ENCODE measurements at places on chromosomes 2 and 18.
A peak's percentile ranks its signal among the peaks of the same experiment; 100 is the strongest.

- DNase-seq, result no peak
These were observed 160.5 kb downstream of the XIRP2 start for GRCh38 chr2:167048829-167049228.

- no peak for DNase-seq
These were observed 610 bp downstream of the ASPRV1 start for GRCh38 chr2:69960821-69961220.

DNA sequence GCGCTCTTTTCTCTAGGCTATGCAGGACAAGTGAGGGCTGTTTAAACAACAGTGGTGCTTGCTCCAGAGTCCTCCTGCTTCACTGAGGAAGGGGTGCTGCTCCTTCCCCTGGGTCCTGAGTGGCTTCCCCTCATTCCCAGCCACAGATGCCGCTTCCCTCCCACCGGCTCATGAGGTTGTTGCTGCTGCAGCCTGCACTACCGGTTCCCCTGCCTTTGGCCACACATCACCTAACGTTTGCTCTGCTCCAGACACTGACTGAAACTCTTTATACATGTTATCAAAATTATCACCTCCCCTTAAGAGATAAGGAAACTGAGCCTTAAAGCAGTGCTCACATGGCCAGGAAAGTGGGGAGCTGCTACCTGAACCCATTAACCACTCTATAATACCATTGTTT is 130.8 kb upstream of the LGALSL start:
- DNase-seq, result no peak

GRCh38 chr2:74302865-74303264 is 40.4 kb downstream of the SLC4A5 start:
- DNase-seq, result no peak

DNA sequence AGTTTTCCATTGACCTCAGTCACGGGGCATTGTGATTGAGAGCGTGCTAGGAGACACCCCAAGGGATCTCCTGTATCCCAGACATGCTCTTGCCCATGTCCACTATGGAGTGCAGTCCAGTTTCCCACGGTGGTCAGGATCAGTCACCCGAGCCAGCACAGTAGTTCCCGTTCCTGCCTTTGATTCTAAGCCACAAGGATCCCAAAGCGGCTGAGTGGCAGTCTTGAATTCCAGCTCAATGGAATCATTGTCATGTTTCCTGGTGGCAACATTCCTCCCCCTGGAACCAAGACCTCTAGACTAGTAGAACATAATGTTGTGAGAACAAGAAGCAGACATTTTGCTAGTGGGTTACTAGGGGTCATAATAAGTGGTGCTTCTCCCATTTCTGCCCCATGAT is 154.3 kb downstream of the SEPTIN10 start:
- no peak for DNase-seq

DNA sequence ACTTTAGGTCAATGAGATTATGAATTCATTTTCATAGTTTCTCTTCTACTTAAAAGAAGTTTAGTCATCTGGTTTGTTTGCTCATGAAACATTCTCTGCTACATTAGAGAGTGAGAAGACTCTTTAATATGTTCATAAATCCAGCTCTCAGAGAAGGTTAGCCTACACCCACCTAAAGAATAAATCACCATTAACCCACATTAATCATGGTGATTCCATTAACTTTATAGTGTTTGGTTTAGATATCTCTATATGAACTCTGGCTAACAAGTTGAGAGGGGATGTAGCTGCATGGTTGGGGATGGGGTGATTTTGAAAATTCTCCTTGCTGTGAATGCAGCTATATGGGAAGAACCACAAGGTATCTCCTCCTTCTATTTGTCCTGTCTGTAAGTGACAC is 10.7 kb downstream of the TFPI start:
- DNase-seq, result no peak

- DNase-seq, result no peak
These were observed 13.2 kb downstream of the VWA3B start for GRCh38 chr2:98099939-98100743.

GRCh38 chr2:105393373-105394055 is 5.3 kb downstream of the FHL2 start:
- DNase-seq, result no peak

- no peak for DNase-seq
These were observed 51.0 kb upstream of the PCBP1 start for GRCh38 chr2:70036290-70036689.

- peak; percentile 20 for DNase-seq
These were observed 210.0 kb downstream of the RBM43 start for GRCh38 chr2:151051574-151052220.

DNA sequence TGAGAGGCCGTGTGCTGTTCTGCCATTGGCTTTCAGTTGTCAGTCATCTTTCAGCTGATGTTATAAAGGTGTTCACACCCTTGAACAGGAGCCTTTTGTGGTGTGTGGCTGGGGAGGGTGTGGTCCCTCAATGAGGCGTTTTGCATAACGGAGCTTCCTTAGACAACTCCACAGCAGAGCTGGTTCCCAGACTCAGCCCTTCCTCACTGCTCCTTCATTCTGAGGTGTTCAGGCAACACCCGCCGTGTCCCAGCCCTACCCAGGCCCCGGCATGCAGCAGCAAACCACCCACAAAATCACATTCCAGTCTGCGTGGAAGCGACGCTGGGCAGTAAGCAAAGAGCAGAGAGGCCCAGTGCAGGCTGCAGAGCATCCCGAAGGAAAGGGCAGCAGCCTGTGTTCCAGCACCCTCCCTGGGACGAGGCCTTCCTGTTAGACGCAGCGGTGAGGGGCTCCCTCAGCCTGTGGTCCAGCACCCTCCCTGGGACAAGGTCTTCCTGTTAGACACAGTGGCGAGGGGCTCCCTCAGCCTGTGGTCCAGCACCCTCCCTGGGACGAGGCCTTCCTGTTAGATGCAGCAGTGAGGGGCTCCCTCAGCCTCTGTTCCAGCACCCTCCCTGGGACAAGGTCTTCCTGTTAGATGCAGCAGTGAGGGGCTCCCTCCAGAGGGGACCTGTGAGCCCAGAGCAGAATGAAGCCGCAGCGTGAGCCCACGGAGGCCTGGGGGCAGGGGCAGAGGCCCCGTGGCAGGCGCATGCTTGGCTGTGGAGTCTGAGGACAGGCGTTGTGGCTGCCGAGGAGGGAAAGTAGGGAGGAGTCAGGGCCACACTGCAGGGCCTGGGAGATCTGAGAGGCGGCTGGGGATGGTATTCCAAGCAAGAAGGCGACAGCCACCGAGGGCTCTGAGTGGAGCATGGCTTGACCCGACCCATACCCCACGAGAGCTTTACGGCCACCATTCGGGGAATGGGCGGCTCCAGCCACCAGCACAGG is 201.8 kb upstream of the HDAC4 start:
- DNase-seq, result peak; percentile 10

Data from activated T-cell treated with anti-CD3 and anti-CD28 coated beads, Interleukin-2, amount 50 U/mL, for 48 hours (primary cell).